GF-D8 (cell line): ENCODE measurements at places on chromosomes 13 and 19.
A peak's percentile ranks its signal among the peaks of the same experiment; 100 is the strongest.

DNA sequence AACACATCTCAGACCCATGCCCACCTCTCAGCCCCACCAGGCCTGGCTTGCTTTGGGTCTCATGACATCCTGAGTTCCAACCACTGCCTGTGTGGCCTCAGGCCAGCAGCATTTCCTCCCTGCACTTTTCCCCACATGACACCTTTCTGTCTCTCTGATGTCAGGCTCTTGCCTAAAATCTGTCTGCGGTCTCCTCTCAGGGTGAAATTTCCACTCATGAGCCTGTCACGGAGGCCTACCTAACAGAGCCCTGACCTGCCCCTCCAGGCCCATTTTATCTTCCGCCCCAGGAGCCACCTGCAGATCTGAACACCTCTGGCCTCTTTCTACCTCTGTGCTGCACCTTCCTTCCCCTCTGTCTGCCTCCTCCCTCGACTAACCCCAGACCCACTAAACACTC lies 93.5 kb downstream of the ZDHHC20 start:
- DNase-seq = no peak

DNA sequence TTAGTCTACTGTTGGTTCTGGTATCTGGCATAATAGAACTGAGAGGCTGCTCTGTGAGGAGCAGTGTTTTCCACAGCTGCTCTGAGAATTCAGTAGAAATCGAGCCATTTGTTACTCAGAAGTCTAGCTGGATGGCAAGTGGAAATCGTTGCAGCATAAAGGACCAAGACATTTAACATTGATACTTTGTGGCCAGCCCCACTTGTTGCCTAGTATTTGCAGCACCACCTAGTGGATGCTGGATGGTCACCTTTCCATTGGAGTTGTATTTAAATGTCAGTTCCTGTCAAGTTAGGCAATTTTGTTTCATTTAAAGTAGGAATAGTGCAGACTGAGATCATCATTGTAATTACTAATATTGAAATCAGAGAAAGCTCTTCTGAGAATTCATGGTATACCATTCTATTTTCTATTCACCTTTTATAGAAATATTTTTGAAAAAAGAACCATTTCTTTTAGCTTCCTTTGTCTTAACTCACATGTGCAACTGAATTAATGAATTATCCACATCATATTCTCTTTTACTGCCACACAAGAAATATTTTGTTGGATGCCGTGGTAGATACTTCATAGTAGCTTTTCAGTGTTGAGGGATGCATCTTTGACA lies 64.6 kb downstream of the PDS5B start:
- peak; percentile 67 for DNase-seq

DNA sequence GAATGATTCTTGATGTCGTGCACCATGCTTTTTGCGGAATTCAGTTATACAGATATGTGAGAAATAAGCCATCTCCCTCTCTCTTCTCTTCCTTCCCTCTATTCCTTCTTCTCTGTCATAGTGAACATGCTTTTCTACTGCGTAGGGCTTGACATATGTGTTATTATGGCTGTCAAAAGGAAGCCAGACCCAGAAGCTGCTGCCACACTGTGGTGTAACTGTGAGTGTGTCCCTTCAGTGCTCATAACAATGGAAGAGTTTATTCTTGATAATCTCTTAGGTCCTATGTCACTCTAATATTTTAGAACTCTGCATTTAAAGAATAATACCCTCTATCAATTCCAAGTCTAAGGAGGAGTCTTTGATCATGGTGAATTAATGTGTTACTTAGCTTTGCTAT lies 208.9 kb upstream of the TMTC4 start:
- no peak for DNase-seq

- no peak for DNase-seq
Measured at GRCh38 chr19:6776999-6777398, 4.5 kb downstream of the VAV1 start.
